ENCODE measurements at places on chromosomes 11 and 22.

- DNase-seq: no peak
Measured at GRCh38 chr11:125343718-125344131, 152.3 kb downstream of the FEZ1 start.

GRCh38 chr11:20000351-20001134 lies 159.7 kb downstream of the DBX1 start:
- DNase-seq: no peak

DNA sequence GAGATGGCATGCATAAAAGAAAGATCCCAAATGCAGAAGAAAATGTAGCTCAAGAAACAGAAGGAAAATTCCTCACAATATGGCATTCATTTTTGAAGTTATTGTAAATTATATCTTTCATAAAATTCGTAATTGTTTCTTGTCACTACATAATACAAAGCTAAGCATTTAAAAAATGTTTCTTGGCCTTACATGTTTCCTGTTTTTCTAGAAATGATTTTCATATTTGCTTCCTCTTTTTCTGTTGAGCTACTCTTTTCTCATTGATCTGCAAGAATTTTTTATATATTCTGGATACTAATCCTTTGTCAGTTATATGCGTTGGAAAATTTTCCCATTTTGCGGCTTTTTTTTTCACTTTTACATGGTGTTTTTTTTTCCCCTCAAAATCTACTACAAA lies 48.0 kb downstream of the ENTHD1 start:
- DNase-seq: no peak

DNA sequence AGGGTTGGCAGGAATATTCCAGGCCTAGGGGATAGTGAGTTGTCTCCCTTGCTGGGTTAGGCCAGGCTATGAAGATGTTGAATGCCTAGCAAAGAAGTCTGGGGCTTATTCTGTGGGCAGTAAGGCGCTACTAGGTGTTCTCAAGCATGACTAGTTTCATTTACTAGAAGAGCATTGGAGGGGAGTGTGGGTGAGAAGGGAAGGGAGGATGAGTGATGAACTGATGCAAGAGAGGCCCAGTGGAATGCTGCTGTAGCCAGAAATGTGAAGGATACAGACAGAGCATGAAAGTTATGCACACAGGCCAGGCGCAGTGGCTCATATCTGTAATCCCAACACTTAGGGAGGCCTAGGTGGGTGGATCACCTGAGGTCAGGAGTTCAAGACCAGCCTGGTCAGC lies 33.5 kb downstream of the POU2F3 start:
- DNase-seq: no peak

GRCh38 chr22:42656578-42656977 lies 7.4 kb upstream of the CYB5R3 start:
- no peak for DNase-seq

GRCh38 chr11:58963551-58964104 lies 24.3 kb downstream of the GLYATL1 start:
- DNase-seq: no peak

GRCh38 chr11:33006010-33006409 lies 9.7 kb upstream of the DEPDC7 start:
- DNase-seq: no peak

- no peak for DNase-seq
Measured at GRCh38 chr11:24198481-24198880, 298.4 kb upstream of the LUZP2 start.

GRCh38 chr11:7449211-7449840 lies 36.0 kb upstream of the OLFML1 start:
- no peak for DNase-seq

- no peak for DNase-seq
Measured at GRCh38 chr11:31030138-31030792, 339.3 kb downstream of the DCDC1 start.

GRCh38 chr11:130774703-130775102 lies 141.6 kb downstream of the SNX19 start:
- no peak for DNase-seq

GRCh38 chr11:82038154-82038553 lies 695.5 kb downstream of the FAM181B start:
- no peak for DNase-seq

DNA sequence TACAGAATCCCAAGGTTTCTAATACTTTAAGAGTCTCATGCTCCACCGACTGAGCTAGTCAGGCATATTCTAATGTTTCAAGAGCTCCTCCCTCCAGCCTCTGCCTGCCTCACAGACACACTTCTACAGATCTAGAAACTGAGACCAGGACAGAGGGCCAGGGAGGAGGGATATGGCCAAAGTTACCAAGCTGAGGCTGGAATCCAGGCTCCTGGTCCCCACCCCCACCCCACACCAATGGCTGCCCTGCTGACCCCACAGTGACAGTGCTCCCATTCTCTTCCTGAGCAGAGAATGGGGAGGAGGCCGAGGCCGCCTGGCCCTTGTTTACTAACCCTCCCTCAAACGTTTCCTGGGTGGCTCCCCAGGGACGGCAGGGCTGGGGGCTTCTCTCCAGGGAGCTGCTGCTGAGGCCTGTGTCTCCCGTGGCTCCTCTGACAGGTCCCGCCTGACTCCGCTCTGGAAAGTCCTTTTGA lies 2.2 kb downstream of the PLEKHB1 start:
- DNase-seq: no peak

GRCh38 chr11:58958500-58958899 lies 19.2 kb downstream of the GLYATL1 start:
- DNase-seq: no peak

GRCh38 chr11:82872377-82873150 lies 27.7 kb downstream of the PRCP start:
- no peak for DNase-seq

GRCh38 chr11:121659811-121660210 lies 207.0 kb upstream of the SORL1-AS1 start:
- DNase-seq: no peak

- DNase-seq: no peak
Measured at GRCh38 chr11:16410479-16410878, 54.1 kb upstream of the SOX6 start.

GRCh38 chr11:73951797-73952196 lies 971 bp downstream of the DNAJB13 start:
- DNase-seq: no peak

- no peak for DNase-seq
Measured at GRCh38 chr11:83836883-83837654, 550.9 kb upstream of the CCDC90B start.

- DNase-seq: no peak
Measured at GRCh38 chr11:119511614-119512306, 88.8 kb upstream of the THY1 start.

DNA sequence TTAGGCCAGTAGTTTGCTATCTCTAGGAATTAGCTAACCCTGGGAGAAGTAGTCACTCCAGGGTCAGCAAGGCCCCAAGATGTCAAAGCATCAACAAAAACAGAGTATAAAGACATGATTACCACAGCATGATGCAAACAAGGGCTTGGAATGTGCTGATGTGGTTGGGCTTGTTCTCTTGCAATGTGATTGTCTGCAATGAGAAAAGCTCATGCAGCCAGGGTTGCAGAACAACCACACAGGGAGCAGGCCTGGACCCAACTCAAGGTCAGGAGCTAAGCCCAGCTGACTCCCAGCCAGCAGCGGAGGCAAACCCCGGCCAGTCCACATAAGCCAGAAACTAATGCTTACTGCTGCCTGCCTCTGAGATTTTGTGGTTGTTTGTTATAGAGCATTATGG lies 132.4 kb upstream of the ZC3H12C start:
- no peak for DNase-seq

DNA sequence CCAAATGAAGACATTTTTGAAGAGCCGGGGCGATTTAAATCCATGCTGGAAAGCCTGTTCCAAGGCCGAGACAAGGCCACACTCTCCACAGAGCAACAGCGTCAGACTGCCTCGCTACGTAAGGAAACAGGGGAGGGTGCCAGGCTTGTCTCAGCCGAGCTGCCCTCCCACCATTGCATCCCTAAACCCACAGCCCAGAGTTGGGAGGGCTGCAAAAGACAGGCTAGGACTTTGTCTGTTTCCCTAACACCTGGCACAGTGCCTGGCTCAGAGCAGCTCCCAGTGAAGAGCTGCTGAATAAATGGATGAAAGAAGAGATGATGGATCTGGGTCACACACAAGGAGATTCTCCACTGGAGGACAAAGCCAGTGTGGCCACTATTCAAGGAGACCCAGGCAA lies 51.3 kb upstream of the SCUBE2 start:
- no peak for DNase-seq

GRCh38 chr22:26545385-26545784 lies 33.1 kb upstream of the TFIP11 start:
- no peak for DNase-seq

GRCh38 chr11:10506008-10506370 lies 35.0 kb downstream of the RNF141 start:
- DNase-seq: no peak

DNA sequence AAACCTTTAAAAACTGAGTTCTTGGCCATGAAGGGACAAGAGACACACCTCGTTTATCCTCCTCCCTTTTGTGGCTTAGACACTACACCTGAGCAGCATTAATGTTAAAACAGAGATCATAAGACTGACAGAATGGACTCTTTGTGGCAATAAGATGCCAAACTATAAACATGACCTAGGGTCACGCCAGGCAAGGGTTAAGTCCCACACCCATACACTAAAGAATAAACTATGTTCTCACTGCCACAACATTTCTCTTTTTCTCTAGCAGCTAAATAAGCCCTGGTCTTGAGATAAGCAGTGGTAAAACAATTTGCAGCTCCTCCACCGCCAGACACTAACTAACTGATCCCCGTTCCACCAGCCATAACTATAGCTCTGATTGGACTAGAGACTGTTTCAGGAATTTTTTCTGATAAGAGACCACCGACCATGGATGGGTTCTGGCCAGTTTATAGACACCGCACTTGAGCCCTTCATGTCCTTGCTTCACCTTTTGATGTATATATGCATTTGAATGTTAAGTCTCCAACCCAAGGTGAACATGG lies 4.9 kb upstream of the SLCO2B1 start:
- DNase-seq: no peak

DNA sequence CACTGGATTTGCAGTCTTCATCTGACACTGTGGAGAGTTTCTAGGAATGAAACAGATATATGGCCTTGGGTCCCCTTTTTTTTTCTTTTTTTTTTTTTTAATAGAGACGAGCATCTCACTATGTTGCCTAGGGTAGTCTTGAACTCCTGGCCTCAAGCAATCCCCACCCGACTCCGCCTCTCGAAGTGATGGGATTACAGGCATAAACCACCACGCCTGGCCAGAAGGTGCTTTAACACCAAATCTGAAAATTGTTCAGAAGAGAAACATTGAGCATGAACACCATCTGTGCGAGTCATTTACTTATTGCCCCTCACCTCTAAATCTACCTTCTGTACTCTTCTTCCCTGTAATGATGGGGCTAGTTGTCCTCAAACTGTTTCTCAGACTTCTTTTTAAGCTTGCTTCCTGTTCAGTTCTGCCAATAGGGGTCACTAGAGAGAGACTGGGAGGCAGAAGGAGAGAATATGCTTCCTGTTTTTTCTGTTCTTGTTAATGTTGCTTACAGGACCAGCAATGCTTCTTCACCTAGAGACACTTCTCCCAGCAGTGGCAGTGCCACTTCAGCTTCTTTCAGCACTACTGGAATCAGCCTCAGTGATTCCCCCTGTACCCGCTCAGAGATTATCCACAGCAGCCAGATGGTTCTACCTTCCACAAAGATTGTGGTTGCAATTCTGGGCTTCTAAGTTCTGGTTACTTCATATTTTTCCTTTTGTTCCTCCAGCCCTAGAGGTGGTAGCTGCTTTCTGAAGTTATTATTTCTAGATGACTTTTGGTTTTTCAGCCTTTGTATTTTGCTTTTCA lies 20.8 kb upstream of the ZBED5 start:
- no peak for DNase-seq

DNA sequence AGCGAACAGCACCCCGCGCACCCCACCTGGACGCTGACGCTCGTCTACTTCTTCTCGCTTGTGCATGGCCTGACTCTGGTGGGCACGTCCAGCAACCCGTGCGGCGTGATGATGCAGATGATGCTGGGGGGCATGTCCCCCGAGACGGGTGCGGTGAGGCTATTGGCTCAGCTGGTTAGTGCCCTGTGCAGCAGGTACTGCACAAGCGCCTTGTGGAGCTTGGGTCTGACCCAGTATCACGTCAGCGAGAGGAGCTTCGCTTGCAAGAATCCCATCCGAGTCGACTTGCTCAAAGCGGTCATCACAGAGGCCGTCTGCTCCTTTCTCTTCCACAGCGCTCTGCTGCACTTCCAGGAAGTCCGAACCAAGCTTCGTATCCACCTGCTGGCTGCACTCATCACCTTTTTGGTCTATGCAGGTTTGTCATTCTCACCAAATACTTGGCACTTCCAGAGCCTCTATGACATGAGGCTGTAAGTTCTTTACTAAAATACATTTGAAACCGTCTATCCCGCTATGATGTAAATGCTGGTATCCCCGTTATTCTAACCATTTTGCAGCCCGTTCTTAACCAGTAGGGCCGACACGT lies 535 bp downstream of the AQP11 start:
- DNase-seq: no peak

DNA sequence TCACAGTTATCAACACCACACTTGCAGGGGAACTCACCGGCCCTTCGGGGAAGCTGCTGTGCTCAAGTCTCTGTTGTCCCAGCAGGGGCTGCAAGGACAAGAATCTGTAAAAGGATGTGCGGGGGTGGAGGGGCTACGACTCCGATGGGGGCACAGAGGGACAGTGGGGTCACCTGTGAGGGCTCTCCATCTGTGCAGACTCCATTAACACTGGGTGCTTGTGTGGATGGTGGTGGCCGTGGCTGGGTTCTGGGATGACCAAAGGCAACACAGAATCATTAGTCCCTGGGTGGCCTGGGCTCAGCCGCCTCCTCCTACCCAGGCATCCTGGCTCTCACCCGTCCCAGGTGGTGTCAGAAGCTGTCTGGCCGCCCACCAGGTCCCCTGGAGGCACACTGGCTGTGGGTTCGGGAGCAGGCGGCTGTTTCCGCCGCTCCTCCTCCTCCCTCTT lies 10.2 kb upstream of the RBM4B start:
- no peak for DNase-seq

DNA sequence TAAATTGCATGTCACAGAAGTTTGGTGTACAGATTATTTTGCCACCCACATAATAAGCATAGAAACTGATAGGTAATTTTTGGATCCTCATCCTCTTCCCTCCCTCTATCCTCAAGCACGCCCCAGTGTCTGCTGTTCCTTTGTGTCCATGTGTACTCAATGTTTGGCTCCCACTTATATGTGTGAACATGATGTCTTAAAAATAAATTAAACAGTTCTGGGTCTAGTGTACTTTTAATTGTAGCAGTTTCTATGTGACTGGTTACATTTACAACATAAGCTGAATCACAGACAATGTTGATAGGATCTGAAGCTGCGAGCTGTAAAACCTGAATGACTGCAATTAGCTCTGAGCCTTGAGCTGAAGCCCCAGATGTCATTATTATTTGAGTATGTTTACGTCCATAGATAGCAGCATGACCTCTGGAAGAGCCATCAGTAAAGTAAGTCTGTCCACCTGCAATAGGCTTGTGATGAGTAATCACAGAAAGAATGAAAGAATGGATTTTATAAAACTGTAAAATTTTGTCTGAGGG lies 29.7 kb downstream of the OR10A6 start:
- no peak for DNase-seq

DNA sequence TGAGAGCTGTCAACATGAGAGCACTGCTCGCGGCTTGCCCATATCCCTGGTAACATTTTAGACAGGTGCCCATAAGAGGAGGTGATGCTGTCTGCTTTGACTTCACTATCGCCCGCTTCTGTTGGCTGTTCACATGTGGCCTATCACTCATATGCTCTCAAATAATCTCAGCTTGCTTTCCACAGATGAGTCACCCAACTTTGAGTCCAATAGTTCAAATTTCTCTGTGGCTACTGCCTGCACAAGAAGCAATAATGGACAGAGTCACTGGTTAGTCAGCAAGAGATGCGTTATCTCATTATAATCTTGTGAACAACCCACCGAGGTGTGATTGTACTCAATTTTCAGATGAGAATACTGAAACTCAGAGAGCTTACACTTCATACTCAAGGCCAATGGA lies 1714.1 kb downstream of the LRRC4C start:
- no peak for DNase-seq
